Large intestine (tissue), 12 donors: ENCODE measurements at places on chromosomes 16 and 17. TPM values are rescaled to one million over a fixed set of nuclear protein-coding genes. Genes with fewer than 3 reads are reported as not detected.

DNA sequence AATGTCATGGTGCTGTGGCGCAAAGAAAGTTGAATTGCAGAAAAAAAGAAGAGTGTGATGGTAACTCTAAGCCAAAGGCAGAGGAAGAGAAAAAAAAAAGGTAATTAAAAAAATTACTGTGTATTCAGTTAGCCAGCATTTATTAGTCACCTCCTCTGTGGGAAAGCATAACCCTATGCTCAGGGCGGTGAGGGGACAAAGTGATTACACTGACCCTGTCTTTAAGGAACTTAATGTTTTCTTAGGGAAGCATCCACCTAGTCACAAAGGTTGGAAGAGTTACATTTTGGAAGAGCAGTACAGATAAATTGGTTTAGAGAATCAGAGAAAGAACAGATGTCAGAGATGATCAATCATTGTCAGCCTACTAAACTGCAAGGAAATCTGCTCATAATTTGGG lies 410.3 kb downstream of the CDH11 start:
- no peaks in the 10 kb centered on the region for H3K4me1 ChIP-seq
- H3K36me3 ChIP-seq: no peaks in the 10 kb centered on the region
- no peak overlapping the region for H3K27ac ChIP-seq
- H3K27me3 ChIP-seq: no peaks in the 10 kb centered on the region

GRCh38 chr16:56980792-56981724 lies 8.3 kb upstream of the NLRC5 start:
- H3K4me1 ChIP-seq: peaks cover 16% of the 10 kb centered on the region
- peak; percentile 45 for DNase-seq
- no peaks in the 10 kb centered on the region for H3K27me3 ChIP-seq
- no peak overlapping the region for H3K27ac ChIP-seq
- H3K4me3 ChIP-seq: no peak overlapping the region
- no peaks in the 10 kb centered on the region for H3K36me3 ChIP-seq

FA2H gene
- 10.4 TPM for polyA plus RNA-seq

LONP2 gene
- 49.4 TPM for polyA plus RNA-seq

DNA sequence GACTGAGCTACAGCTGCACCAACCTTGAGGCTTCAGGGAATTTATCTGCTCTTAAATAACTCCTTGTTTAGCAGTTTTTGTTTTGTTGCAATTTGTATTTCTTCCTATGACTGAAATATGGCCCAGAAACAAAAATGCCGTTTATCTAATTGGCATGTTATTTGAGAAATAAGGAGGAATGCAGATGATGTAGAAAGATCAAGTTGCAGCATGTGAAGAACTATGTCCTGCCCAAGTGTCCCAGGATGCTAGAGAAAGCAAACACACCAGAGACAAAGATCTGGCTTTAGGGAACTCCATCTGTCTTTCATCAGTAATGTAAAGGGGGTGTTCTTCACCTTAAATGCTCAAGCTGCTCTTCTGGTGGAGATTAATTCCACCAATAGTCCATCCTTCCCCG lies 29.7 kb downstream of the USP31 start:
- no peaks in the 10 kb centered on the region for H3K36me3 ChIP-seq
- no peaks in the 10 kb centered on the region for H3K4me1 ChIP-seq
- no peak for DNase-seq
- no peak overlapping the region for H3K4me3 ChIP-seq
- no peak overlapping the region for H3K27ac ChIP-seq

RHBDL3 gene
- 0.88 TPM for polyA plus RNA-seq

KRT24 gene
- polyA plus RNA-seq: not detected
